ENCODE measurements at places on chromosomes 7 and 10. TPM values are rescaled to one million over a fixed set of nuclear protein-coding genes. Genes with fewer than 3 reads are reported as not detected.

TET1 gene
- total RNA-seq = 3.1 TPM

ANKRD22 gene
- 11.6 TPM for total RNA-seq

GRCh38 chr7:2299870-2300512 is 14.2 kb downstream of the SNX8 start:
- DNase-seq = no peak

RET gene
- total RNA-seq = 1.6 TPM

- DNase-seq = no peak
Measured at GRCh38 chr10:129900825-129901224, 63.2 kb downstream of the EBF3 start.

DNA sequence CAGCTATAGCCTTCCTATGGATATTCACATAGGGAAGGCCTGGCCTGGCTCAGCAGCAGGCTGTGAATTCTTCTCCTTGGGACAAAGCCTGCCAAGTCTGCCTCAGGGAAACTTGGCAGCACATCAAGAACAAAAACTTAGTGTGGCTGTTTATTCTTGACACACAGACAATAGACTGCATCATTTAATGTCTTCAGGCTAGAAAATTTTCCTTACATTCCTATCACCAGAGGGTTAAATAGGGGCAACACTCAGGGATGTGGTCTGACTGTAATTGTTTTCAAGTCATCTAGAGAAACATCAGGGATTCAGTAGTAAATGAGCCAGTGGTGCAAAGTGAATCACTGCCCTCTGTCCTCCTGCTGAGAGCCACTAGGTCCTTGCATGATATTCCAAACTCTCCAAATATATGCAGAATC is 137.3 kb downstream of the SEMA3C start:
- peak; percentile 49 for DNase-seq

FANK1 gene
- 5.3 TPM for total RNA-seq

HTR7 gene
- total RNA-seq = 1.2 TPM

FOXI2 gene
- total RNA-seq = 0.23 TPM
